ENCODE measurements at places on chromosomes 5 and 9.
A peak's percentile ranks its signal among the peaks of the same experiment; 100 is the strongest.

- no peak for DNase-seq
These were observed 4.3 kb downstream of the SURF2 start for GRCh38 chr9:133360400-133361393.

GRCh38 chr9:120442308-120442995, 137.5 kb downstream of the CDK5RAP2 start:
- no peak for DNase-seq

- peak; percentile 67 for DNase-seq
These were observed 21.8 kb upstream of the TTC1 start for GRCh38 chr5:159987031-159987674.

- DNase-seq: peak; percentile 69
These were observed at the start of gene TOR4A for GRCh38 chr9:137277329-137278041. Gene TOR4A, plus strand, starts transcription at chr9:137277726. Its CDS starts 964 bp downstream, at chr9:137278690.

GRCh38 chr5:132779961-132780360, 2.9 kb upstream of the SEPTIN8 start:
- no peak for DNase-seq

GRCh38 chr5:2147504-2148311, 265.0 kb upstream of the IRX4 start:
- DNase-seq: no peak

GRCh38 chr5:127083711-127084110, 10.4 kb upstream of the C5orf63 start:
- no peak for DNase-seq

All from bronchial epithelial cell (primary cell).